ENCODE measurements at places on chromosomes 7 and 10.

- no peak for DNase-seq
Observed at GRCh38 chr10:130858626-130859025, 452.9 kb downstream of the TCERG1L start.

DNA sequence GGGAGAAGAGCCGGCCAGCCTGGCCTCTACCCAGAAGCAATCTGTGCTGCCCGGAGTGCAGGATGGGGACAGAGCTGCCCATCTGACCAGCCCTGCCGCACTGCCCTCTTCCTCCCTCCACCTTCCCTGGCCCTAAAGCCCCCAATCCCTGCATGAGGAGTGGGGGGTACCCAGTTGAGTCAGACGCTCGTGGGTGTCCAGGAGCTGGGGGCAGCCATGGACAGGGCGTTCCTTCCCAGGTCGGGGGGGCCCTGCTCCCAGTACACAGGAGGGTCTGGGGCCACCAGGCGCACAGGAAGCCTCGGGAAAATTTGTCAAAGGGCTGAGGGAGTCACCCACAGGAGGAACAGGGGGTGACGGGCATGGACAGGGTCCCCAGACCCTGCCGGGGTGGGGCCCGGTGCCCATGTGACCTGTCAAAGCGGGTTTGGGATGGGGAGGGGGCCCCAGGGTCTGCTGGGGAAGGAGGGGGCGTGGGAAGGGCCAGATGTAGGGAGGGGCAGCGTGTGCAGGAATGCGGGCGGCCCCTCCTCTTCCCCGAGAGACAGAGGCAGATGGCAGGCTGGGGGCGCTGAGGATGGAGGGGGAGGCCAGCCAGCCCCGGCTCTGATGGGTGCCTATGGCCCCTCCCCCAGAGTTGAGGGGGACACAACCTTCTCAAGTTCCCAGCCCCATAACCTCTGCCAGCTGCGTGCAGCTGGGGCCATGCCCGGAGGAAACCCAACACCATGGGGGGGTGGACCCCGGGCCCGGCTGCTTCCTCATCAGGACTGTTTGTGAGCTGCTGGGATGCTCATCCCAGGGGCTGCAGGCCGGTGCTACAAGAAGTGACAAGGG is 21.5 kb upstream of the GRIFIN start:
- DNase-seq, result no peak

DNA sequence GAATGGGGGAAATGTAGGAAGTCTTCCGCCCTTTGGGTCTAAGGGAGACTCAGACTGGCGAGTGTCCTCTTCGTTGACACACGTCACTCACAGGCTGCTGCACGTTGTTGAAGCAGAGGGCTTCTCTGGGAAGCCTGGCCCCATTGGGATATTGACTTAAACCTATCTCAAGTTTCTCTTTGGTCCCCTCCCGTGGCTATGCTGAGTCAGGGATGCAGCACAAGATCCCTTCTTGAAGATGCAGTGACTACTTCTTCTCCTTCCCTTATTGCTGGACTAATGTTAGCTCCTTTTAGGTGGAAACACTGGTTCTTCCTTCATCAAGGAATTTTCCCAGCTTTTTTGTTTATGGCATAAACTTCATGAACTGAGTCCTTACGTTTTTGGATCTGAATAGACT is 89.8 kb upstream of the CCDC71L start:
- DNase-seq, result no peak

DNA sequence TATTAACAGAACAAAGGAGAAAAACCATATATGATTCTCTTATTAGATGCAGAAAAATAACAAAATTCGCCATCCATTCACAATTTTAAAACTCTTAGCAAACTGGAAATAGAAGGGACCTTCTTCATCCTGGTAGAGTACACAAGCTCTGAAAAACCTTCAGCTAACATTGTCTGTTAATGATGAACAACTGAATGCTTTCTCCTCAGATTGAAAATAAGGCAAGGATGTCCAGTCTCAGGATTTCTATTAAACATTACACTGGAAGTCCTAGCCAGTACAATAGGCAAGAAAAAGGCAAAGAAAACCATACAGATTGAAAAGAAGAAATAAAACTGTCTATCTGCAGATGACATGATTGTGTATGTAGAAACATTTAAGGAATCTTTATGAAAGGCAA is 16.0 kb upstream of the CCNY start:
- DNase-seq, result no peak

DNA sequence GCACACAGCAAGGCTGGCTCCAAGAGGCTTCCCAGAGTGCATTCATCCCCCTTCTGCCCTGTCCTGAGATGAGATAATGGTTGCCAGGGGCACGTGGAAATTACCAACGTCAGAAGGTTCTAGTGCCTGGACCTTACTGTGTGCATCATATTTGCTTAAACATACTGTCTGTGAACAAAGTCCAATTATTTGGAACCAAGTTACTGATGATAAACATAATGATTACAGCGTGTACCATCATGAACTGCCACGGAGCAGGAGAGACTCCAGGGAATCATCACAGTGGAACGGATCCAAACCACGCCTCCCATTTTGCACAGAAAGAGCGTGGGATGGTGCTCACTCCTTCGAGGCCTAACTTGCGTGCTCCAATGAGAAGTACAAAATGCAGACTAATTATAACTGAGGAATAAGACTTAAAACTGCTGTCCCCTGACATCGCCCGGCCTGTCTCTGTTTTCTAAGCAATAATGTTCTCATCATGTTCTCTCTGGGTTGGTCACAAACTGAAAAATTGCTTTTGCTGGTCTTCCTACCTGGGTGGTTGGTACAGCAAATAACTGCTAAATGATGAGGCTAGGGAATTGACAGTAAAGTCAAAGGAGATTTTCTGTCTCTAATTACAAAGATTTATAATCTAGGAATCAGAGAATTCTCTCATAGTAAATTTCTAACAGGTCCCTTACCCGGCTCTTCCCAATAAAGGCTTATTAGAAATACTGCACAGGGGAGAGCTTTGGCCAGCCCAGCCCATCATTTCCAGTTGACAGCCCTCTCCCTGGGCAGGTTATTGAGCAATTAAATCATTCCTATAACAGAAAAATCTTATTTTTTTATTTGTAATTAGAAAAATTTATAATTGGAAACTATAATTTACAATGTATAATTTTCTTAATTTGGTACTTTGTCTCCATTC is 182.2 kb downstream of the CAMK1D start:
- no peak for DNase-seq

GRCh38 chr10:114206902-114207301 is 27.7 kb downstream of the TDRD1 start:
- DNase-seq, result no peak

DNA sequence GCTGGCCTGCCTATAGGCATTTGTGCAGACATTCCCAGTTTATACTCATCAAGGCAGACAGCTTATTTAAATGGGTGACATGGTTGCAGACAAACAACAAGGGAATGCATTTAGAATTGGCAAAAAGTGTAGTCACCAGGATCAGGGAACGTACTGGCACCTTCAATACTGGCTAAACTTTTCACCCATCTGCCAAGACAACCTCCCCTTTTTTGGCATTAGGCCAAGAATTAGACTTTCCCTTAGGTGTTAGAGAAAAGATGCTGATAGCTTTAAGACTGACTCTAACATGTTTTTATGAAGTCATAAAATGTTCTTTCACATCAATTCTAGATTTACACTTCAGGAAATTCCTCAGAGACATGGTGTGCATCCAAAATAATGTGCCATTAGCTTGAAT is 365.9 kb downstream of the PHTF2 start:
- DNase-seq, result no peak

All from stimulated activated CD8-positive, alpha-beta memory T cell treated with anti-CD3 and anti-CD28 coated beads, Interleukin-7, amount 100 ng/mL, for 4 hours (primary cell).